ENCODE measurements at places on chromosomes 13 and 19.

- DNase-seq, result no peak
These were observed 25.2 kb upstream of the KCTD4 start for GRCh38 chr13:45226024-45226423.

DNA sequence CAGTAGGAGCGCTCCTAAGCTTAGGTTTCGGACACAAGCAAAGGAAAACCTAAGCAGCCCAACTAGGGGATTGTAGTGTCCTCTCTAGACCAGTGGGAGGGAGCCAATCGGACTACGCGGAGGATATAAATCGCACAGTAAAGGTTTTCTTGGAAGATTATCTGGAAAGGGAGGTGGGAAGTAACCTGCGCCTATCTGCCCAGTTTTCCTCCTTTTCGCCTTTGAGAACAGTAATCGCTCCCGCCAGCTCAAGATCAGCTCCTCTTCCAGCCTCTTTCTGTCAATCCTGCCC, 456 bp upstream of the RAB4B start:
- no peak for DNase-seq

- DNase-seq, result no peak
These were observed 87.2 kb upstream of the TNFSF11 start for GRCh38 chr13:42486711-42487198.

DNA sequence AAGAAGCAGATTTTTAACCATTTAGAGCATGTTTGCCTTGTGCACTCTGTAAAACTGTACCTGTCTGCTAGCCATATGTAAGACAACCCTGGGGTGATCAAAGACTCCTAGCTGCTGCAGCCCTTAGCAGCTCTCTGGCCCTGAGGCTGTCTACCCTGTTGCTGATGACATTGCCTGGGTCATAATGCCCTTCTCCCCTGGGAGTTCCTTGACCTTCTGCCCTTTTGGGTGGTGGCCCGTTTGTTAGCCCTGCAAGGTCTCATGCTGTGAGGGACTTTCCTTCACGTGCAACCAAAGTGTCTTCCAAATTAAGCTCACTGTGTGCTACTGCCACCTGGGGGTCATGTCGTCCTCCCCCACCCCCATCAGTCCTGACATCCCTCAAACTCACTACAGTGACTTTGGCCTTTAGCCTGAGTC, 7.4 kb downstream of the GPC6 start:
- DNase-seq, result no peak

- no peak for DNase-seq
These were observed 36.0 kb downstream of the URI1 start for GRCh38 chr19:29978080-29978479.

DNA sequence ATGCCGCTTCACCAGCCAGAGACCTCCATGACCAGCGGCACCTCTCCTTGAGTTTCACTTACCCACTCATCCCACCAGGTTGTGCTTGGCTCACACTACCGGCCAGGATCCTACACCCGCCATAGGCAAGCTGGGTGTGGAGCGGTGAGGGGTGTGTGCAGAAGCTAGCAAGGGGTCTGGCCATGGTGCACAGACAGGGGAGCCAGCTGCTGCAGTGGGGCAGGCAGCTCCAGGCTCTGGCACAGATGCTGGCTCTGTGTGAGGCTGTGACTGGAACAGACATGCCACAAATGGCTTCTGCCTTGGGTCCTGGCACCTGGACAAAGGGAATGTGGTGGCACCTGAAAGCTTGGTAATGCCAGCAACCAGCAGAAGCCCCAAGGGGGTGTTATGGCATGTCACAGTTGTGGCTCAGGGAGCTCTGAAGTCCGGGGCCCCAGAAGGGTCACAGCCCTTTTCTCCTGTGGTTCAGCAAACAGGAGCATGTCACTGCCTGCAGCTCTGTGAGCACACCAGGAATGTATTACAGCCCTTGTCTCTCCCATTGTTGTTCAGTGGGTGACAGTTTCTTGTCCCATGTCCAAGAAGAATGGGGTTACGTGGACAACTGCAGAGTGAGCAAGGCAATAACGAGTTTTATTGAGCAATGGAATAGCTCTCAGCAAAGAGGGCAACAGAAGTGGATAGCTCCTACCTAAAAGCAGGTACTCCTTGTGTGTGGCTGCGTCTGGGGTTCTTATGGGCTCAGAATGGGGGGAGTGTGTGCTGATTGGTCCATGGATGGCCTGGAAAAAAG, 2791.0 kb upstream of the PCDH20 start:
- no peak for DNase-seq

- no peak for DNase-seq
These were observed 5.6 kb downstream of the RASL11A start for GRCh38 chr13:27276188-27276587.

DNA sequence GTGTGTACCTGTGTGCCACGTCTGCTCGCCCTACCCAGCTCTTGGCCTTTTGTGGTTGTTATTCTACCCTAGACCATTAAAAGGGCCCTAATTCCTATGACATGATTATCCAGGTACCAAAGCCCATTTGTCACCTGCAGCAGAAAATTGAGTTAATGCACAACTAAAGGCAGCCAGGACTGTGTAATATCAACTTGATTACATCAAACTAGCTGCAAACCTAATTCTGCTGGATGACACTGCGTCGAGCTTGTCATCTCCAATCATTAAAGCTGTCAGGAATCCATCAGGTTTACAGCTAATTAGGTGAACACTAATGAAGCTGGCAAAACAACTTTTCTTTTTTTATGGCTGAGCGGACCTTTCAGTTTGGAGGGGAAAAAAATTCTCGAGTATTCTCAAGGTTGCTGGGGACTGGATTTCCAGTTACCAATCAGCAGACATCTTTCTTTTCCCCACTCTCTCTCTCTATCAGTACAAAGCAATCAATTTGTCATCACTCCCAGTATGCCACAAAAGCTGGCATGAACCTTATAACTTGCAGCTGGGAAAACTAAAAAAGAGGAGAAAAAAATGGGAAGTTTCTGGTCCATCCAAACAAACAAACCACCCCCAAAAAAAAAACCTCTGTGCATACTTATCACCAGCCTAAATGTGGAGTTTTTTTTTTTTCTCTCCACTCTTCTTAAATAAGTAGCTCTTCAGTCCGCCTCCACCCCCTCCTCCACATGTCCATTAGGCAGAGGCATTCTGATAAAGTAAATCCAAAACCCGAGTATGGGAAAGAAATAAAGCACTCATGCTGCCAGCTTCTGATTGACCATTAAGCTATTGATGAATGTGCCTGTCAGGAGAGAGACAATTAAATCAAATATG, 2.8 kb downstream of the TSHZ3 start:
- no peak for DNase-seq

- DNase-seq, result no peak
These were observed 31.9 kb downstream of the PTPRS start for GRCh38 chr19:5308451-5309437.

DNA sequence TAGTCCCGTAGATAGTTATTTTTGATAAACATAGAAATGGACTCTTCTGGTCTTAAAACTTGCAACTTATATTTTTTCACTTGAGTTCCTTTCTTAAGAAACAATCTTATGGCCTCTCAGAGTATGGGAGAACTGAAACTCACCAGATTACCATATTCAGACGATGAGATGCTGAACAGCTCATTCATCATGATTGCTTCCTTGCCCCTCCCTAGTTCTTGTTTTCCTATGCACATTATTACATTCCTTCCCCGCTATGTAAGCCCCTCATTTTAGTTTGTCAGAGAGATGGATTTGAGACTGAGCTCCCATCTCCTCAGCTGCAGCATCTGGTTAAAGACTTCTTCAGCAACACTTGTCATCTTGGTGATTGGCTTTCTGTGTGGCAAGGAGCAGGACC, 158.5 kb downstream of the SLITRK6 start:
- DNase-seq, result no peak

GRCh38 chr13:19810996-19811881, 28.5 kb upstream of the PSPC1 start:
- DNase-seq, result no peak

DNA sequence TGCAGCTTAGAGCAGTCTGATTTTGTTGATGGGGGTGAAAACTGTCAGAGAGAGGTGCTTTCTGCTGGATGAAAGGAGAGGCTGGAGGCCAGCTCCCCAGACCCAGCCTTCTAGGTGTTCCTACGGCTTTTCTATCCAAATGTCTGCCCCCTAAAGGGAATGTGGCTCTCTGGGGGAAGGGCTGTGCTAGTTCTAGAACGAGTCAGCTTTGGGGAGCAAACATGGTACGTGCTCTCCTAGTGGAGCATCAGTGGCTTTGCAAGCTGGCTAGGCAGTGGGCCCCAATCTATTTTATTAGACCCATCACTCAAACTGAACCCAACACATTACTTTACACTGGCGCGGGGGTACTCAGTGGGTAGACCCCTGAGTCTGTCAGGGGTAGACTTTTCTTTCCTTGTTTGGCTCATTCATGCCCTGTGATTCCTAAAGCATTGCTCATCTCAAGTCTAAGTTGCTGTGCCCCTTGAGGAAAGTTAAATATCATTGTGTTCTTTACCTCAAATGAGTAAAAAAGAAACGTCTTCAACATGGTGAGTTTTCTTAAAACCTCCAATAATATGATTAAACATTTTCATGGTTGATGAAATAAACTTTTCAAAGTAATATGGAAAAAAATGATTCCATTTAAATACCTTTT, 254.9 kb downstream of the DLEU7 start:
- no peak for DNase-seq

GRCh38 chr19:4581666-4582553, 22.4 kb upstream of the SEMA6B start:
- no peak for DNase-seq

- DNase-seq, result no peak
These were observed 108.1 kb downstream of the OLFM4 start for GRCh38 chr13:53136554-53137215.

DNA sequence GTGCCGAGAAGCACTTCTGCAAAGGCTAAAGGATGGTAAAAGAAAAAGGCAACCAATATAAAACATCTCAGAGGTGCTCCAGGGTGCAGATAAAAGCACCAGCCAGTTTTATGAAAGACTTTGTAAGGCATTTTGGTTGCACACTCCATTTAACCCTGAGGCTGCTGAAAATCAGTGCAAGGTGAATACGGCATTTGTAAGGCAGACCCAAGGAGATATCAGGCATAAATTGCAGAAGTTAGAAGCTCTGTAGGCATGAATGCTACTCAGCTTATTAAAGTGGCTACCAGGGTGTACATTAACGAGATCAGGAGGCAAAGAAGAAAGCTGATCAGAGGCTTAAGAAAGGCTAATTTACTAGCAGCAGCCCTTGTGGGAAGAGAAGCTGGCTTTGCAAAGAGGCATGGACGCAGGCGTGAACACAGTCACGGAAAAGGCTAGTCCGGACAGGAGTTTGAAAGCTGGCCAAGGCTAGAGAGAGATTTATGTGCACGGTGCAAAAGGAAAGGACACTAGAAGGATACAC, 99.6 kb downstream of the ZNF429 start:
- DNase-seq, result no peak

- DNase-seq, result no peak
These were observed 711.5 kb downstream of the PCDH17 start for GRCh38 chr13:58343076-58343475.

GRCh38 chr13:99859178-99860177, 112.1 kb downstream of the ZIC5 start:
- DNase-seq, result peak; percentile 78

DNA sequence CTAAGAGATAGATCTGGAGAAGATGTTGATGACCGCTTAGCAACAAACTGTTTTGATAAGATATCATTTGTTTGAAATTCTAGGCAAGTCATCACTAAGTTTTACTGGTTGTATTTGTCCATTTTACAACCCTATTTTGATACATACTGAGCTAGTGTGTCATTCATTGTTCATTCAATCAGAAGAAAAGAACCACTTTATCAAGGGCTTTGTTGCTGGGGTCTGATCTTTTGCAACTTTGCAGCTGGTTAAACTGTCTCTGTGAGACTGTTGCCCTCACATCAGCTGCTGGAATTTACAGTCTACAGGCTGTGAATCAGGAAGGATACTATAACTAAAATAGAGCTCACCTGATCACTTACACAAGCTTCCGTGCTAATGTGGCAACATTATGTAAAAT, 290.5 kb downstream of the RFC3 start:
- no peak for DNase-seq

Data from stimulated activated CD4-positive, alpha-beta T cell treated with anti-CD3 and anti-CD28 coated beads, Interleukin-1b, Interleukin-23, amount 100 ng/mL, for 48 hours (primary cell).